ENCODE measurements at places on chromosomes 2 and 18. TPM values are rescaled to one million over a fixed set of nuclear protein-coding genes. Genes with fewer than 3 reads are reported as not detected.

DNA sequence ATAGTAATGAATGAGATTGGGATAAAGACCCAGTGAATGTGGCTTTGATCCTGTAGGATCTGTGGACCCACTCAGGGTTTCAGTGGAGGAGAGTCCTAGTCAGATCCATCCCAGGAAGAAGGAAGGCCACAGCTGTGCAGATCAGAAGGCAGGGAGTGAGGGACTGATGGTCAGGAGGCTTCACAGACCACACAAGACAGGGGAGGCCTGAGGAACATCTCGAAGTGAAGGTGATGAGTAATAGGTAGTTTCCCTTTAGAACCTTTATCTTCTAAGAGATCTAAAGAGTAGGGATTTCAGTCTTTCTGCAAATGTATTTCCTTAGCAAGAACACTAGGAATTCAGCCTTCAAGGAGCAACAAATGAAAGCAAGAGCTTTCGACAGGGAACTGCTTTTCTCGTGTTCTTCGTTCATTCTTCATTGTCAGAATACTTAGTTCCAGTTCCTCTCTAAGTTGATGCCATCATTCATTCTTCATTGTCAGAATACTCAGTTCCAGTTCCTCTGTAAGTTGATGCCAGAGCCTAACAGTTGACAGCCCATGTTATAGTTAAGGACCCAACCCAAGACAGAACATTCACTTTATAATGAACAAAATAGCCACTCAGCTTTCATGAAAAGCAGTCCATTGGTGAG, 150.2 kb upstream of the EPAS1 start:
- DNase-seq, result no peak

DNA sequence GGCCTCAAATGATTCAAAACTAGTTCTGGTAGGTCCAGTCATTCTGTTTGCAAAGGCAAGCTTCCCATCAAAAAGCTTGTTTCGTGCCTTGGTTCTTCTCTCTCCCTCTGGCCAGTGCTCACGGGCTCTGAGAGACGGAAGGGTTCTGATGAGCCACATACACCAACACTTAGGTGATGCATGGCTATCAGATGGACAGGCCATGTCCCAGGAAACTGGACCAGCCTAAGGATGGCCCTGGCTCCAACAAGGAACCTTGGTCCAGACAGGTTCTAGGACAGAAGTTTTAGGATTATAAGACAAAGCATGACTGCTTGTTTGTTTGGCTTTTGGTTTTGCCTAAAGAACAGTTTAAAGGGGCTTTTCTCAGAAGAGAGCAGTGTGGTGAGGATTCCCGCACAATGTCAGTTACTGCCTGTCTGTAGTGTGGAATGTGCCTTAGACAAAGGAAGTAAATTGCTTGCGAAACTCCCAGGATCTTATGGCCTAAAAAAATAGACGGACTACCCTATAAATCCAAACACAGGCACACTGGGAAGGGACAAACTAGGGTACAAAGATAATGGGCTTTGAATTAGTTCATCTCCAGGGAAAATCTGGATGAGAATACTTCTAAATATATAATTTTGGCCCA, 10.3 kb downstream of the CYP1B1 start:
- no peak for DNase-seq

The UXS1 gene
- 31.9 TPM for total RNA-seq

DNA sequence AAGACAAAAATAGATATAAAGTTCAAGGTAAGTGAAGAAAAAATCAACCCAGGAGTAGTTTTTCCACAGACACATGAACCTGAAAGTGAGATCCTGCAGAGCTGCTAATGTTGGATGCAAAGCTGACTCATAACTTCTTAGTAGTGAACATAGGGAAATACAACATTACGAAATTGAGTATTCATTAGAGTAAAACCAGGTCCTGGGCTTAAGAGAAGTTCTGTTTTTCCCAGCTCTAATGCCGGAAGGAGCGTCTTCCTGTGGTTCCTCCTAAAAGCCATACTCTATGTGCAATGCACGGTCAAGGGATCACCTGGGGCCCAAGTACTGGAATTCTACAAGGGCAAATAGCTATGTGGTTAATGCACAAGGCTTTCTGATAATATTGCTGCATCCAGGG, 141.7 kb downstream of the RBMS1 start:
- DNase-seq, result no peak

DNA sequence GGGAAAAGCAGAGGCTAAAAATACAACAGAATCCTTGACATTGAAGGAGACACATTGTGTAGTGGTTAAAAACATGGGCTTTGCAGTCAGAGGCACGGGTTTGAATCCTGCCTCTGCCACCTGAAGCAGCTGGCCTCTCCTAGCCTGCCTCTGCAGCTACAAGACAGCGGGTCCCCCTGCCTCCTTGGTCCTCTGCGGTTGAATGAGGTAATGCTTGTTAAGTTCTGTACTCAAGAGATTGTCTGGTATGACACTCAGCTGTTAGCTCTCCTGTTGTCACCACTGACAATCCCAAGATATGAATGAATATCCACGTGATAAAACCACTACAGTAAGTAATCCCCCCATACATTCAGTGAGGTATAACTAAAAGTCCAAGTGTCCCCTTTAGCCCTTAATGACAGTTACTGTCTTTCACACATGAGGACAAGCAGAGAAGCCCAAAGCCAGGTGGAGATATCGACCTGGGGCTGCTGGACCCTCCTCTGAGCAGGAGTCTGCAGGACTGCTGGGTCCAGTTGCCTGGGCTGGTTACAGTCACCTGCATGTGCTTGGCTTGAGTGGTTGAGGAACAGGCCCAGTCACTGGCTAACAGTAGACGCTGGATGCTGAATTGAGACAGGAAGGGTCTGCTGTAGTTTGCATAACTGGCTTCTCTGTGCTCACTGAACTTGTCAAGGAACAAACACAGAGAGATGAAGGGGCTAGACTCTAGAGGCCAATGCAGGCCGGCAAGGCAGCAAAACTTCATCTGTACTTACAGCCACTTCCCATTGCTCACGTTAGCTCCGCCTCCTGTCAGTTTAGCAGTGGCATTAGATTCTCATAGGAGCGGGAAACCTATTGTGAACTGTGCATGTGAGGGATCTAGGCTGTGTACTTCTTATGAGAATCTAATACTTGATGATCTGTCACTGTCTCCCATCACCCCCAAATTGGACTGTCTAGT, 85.5 kb downstream of the TGFA start:
- DNase-seq, result no peak

The UPP2 gene
- not detected for total RNA-seq

The RTP5 gene
- not detected for total RNA-seq

The PAX3 gene
- not detected for total RNA-seq

DNA sequence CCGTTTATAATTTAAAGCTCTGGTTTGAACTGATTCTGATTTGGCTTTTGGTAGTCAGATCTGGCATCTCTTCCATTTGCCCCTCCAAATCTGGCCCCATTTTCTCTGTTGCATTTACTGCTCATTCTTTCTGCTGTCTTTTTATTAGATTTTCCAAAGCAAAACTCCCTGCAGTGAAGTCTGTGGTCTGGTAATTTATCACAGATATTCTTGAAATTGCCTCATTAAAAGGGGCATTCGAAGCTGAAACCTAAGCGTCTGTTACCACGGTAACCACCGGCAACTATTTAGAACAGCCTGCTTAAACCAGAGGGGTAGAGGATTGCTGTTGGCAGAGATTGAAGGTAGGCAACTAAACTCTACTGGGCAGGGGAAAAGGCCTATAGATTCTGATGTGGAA, 111.5 kb upstream of the UPP2 start:
- no peak for DNase-seq

- DNase-seq, result no peak
Measured at GRCh38 chr2:102193074-102193473, 6.3 kb downstream of the IL1RL2 start.

DNA sequence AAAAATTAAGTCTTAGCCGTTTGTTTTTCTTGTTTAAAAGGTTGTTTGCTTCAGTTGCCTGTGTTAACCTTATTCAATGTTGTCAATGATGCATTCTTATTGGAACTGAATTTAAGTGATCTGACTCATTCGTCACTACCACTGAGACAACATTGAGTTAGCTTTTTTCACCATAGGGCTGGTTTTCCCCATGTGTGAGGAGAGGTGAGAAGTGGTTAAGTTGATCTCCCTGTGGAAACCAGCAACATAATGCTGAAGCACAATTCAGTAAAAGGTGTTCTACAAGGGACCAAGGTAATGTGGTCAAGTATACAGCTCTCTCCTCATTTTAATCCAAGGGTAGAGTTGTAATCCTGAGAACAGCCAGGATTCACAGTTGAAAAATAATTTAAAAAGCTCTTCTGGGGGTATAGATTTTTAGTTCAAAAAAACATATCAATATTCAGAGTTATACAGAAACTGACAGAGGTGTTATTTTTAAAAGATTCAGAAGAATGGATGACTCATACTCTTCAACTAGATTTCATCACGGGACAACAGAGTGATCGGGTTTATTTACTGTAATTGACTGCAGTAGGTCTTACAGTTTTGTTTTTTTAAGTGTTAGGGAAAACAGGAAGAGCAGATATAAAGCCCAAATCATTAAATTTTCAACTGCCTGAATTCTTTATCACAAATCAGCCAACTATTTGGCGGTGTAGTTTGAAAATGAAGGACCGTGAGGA, 12.6 kb downstream of the NOP58 start:
- DNase-seq, result no peak

DNA sequence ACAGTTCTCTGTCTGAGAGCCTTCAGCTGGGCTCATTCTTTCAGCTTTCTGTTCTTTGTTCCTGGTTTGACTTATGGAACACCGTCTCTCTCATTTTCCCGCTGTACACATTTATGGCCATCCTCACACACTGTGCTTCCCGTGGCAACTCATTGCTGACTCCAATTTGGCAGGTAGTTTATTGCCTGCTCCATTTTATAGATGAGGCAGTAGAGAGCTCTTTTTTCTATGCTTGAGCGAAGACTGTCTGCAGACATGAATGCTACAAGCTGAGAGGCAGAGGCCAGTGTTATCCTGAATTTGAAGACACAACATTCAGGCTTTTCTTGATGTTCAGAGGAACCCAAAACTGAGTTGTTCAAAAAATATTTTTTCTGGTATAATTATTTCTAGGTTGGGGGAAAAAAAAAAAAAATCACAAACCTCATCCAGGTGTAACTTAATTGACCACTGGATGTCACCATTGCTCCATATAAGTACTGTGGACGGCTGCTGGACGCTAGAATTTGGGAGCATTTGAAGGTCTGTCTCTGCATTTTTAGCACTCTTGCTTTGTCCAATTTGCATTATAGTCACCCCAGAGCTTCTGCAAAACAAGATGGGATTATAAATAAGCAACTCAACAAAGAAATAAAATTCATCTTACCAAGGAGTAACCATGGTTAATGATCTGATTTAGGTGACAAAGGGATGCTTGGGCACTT, 83.5 kb downstream of the HRH4 start:
- DNase-seq, result no peak

The COL3A1 gene
- total RNA-seq, result 50.4 TPM

DNA sequence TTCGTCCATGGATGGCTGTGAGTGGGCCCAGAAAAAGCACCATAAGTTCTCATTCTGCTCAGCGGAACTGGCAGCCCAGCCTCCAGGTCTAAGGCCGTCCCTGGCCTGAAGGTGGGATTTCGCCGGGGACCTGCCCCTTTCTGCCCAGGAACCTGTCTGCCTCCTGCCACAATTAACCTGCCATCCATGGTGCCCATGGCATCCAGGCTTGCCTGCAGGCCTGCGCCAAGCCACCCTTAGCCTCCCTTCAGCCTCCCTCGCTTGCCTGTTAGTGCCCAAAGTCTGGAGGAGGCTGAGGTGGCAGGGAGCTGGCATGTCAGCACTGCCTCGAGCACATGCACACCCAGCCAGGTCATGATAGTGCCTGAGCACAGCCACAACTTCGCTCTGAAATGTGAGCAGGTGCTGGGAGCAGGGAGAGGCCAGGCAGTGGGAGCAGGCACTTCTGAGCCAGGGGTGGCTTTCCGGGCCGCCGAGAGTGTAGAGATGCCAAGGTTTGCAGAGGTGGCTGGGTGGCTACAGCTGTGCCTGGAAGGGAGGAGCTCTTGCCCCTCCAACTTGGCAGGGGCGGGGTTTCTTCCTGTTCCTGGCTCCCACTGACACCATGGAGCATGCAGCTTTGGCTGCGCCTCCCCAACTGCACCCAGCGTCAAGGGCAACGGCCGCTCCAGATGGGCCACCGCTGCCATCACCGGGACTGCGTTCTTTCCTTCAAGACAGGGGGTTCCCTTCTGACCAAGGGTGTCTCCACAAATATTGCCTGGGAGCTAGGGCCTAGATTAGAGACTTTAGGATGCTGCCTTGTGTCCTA, 648.9 kb upstream of the VRK2 start:
- DNase-seq, result no peak

DNA sequence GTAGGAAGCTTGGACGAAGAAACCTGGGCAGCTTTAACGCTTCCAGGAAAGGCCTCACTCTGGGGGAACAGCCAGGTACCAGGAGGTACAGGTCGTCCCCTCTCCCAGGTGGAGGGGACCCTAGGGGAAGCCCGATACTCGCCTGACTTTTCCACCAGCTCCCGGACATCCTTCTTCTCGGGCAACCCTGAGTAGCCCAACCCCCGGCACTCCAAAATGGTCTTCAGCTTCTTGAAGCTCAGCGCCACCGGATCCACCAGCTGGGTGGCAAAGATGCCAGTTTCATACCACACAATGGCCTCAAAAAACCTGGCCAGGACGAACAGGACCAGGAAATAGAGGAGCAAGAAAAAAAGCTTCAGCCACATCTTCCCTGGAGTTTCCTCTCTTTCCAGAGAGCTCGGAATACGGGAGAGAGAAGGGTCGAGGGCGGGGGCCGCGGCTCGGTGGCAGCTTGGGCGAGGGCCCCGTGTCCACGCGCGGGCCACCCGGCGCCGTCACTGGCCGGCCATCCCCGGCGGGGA, 1.1 kb downstream of the RNF103 start:
- peak; percentile 31 for DNase-seq

DNA sequence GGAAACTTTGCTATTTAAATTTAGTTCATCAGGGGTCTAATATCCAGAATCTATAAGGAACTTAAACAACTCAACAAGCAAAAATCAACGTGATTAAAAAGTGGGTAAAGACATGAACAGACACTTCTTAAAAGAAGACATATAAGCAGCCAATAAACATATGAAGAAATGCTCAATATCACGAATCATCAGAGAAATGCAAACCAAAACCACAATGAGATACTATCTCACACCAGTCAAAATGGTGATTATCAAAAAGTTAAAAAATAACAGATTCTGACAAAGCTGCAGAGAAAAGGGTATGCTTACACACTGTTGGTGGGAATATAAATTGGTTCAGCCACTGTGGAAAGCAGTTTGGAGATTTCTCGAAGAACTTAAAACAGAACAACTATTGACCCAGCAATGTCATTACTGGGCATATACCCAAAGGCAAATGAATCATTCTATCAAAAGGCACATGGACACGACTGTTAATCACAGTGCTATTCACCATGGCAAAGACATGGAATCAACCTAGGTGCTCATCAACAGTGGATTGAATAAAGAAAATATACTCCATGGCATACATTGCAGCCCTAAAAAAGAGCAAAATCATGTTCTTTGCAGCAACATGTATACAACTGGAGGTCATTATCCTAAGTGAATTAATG, 189.9 kb downstream of the SLC4A10 start:
- no peak for DNase-seq

The COL4A3 gene
- 1.7 TPM for total RNA-seq
